ENCODE measurements at places on chromosomes 4 and X. TPM values are rescaled to one million over a fixed set of nuclear protein-coding genes. Genes with fewer than 3 reads are reported as not detected.
A peak's percentile ranks its signal among the peaks of the same experiment; 100 is the strongest.

DNA sequence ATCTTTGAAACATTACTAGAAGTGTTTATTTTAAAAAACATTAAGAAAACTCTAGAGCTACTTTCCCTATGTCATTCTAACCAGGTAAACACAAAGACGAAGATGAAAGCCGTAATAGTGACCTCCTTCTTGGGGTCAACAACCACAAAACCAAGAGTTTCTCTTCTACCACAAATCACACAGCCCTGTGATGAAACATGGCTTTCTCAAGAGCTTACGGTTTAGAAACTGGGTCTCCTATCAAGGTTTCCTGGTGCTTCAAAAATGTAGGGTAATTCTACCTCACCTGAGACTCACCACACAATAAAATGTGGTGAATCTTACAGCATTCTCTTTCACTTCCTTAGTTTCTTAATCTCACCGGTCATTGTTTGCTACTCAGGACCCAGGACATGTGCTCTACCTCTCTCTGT is 50.9 kb downstream of the CORIN start:
- no peak for DNase-seq

GRCh38 chr4:16694884-16695276 is 203.6 kb downstream of the LDB2 start:
- no peak for DNase-seq

RELL1 gene
- 17.2 TPM for total RNA-seq

NEIL3 gene
- 44.9 TPM for total RNA-seq

DNA sequence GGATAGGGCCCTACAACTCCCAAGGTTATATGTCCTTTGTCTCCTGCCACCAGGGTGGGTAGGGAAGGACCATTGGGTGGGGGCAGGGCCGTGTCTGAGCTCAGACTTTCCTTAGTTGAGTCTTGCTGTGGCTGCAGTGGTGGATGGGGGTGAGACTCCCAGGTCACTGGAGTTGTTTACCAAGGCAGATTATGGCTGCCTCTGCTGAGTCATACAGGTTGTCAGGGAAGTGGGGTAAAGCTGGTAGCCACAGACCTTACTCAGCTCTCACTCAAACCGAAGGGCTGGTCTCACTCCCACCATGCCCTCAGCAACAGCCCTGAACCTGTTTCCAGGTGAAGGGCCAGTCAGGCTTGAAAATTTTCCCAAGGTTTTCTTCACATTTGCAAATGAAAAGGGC is 58.8 kb upstream of the FAAH2 start:
- DNase-seq: no peak

- no peak for DNase-seq
Measured at GRCh38 chrX:42098900-42099299, 175.5 kb upstream of the CASK start.

TENM3 gene
- 9.5 TPM for total RNA-seq

DNA sequence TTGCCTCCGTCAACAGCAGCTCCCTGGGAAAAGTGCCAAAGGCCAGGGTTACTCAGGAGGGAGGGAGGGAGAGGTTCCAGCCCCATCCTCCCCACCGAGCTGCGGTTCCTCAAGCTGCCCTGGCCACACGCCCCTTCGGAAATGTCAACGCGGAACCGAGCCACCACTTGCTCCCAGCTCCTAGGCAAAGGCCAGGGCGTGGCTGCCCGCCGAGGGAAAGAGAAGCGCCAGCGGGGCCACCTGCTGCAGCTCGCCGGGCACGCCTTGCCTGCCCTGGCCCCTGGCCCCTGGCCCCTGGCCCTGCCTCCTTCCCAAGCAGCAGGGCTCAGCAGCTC is 15.3 kb downstream of the SLC6A8 start:
- no peak for DNase-seq

- DNase-seq: no peak
Measured at GRCh38 chr4:163493643-163494359, 689 bp upstream of the TMA16 start.

- DNase-seq: peak; percentile 2
Measured at GRCh38 chr4:187606581-187606980, 389.0 kb upstream of the ZFP42 start.

- no peak for DNase-seq
Measured at GRCh38 chr4:119040261-119040660, 95.4 kb upstream of the MYOZ2 start.

- DNase-seq: no peak
Measured at GRCh38 chr4:110372485-110372884, 103.5 kb upstream of the ENPEP start.

PAPSS1 gene
- total RNA-seq: 39.0 TPM

AFP gene
- 1.3 TPM for total RNA-seq

DNA sequence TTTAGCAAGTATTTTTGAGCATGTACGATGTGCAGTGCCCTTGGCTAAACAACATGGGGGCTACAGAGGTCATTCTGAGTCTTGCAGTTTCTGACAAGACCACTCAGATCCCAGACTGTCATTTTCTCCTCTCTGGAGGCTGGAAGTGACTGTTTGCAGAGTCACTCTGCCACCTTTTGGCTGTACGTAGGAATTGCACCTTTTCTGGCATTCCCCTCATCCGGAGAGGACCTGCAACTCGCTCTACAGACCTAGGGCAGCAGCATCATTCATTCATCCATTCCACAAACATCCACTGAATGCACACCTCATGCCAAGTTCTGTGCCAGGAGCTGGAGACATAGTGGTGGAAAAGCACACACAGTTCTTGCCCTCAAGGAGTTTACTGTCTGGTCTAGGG is 160.4 kb upstream of the GPR101 start:
- peak; percentile 0 for DNase-seq

DNA sequence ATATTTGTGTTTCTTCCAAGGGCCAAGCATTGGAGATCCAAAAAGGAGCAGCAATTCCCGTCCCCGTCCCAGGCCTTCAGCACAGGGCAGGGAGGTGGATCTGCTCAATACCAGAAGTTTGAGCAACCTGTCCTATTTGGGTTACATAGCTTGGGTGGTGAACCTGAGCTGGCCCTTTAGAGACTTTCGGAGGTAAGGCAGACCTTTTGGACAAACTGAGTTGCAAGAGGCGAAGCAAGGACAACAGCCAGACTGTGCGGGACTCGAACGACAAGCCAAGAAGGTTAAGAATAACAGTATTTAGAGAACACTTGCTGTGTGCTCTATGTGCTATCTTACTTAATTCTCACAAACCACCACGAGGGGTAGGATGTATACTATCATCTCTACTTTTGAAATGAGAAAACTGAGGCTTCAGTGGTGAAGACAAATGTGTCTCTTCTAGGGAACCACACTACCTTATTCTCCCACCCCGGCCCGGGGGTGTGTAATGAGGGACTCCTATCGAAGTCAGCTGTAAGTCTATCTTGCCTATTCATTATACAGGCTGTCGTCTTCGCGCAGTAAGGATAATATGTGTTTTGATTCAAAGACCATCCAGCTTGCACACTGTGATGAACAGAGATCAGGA is 1.3 kb downstream of the NOP14 start:
- DNase-seq: no peak

DNA sequence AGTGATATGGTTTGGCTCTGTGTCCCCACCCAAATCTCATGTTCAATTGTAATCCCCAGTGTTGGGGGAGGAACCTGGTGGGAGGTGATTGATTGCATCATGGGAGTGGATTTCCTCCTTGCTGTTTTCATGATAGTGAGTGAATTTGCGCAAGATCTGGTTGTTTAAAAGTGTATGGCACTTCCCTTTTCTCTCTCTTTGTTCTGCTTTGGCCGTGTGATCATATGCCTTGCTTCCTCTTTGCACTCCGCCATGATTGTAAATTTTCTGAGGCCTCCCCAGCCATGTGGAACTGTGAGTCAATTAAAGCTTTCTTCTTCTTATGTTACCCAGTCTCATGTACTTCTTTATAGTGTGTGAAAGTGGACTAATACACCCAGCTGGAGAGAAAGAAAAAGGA is 113.0 kb upstream of the AADAT start:
- DNase-seq: no peak

- peak; percentile 16 for DNase-seq
Measured at GRCh38 chr4:157978680-157979361, 194.0 kb downstream of the GASK1B start.

Measured in thymus (tissue), 14 donors.